Stimulated activated CD4-positive, alpha-beta T cell treated with anti-CD3 and anti-CD28 coated beads, Interleukin-12 subunit alpha, Interleukin-12 subunit beta, amount 100 ng/mL, for 4 hours (primary cell): ENCODE measurements at places on chromosomes 5 and 9.

DNA sequence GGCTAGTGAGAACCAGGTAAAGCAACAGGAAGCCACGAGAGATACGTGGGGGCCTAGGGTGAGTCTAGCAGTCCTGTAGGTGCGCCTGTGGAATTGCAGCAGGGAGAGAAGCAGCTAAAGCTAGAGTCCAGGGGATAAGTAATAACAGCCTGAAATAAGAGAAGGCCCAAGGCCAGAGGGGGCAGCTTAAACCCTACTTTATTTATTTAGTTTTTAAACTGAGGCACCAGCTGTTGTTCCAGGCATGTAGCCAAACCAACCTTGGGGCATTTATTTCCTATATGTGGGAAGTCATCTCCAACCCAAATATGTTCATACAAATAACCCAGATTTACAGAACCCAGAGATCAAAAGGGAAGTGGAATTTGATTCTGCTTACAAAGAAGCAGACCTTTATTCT lies 93.5 kb downstream of the GLDC start:
- no peak for DNase-seq

- no peak for DNase-seq
These were observed 41.5 kb downstream of the UBE2R2 start for GRCh38 chr9:33858423-33858822.

DNA sequence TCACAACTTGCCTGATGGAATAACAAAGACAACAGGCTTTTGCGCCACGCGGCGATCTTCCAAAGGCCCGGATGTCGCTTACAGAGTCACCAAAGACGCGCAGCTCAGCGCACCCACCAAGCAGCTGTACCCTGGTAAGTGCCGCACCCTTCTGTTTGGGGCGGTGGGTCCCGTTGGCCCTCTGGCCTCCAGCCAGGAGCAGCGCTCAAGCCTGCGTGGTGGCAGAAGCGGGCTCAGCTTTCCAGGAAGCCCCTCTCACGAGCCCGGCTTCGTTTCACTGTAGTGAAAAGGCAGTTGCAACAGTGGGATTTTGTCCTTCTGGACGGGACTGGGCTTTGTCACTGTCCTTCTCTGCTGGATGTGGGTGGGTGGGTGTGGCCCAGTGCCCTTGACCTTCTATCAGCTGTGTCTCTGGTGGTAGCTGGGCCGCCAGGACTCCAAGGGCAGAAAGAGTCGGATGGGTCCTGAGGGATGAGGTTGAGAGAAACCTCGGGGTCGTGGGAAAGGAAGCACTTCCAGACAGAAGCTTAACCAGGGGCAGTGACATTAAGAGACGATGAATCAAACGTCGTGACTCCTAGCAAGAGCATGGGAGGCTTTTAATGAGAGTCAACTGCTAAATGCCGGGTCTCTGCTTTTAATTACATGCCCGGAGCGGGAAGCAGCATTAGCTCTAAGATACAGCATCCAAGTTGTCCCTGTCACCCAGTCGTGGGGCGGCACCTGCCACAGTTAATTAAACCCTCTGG lies 49.5 kb downstream of the COL5A1 start:
- DNase-seq, result no peak

DNA sequence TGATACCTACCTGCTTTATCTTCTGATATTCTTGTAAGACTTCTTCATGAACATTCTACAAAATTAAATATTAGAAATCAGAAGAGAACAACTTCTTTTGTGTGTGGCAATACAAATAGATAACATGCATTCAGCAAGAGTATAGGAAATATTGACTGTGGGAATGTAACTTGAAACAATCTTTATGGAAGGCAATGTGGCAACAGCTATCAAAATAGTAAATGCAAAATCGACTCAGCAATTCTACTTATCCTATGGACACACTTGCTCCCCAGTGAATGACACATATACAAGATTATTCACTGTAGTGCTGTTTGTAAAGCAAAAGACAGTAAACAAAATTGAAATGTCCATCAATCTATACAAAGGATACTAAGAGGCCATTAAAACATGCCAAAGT lies 66.5 kb upstream of the GLRX start:
- no peak for DNase-seq

- peak; percentile 46 for DNase-seq
These were observed at the start of gene CCDC152 for GRCh38 chr5:42756606-42757601. Gene CCDC152 (plus strand): TSS chr5:42756818. CDS start chr5:42759122, 2,304 bp downstream.

DNA sequence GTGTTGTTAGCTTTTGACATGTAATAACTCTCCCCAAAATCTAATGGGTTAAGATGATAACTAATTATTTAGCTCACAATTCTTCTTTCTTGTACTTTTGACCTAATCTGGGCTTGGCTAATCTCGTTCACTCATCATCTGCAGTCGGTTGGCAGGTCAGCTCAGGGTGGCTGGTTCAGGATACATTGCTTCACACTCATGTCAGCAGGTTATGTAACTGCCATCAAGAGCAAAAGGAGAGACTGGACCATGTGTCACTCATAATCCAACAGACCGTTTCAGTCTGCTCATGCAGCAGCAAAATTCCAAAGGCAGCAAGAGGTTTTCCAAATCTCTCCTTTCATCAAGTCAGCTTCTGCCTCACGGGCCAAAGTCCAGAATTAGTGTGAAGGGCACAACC lies 998.4 kb upstream of the CTNND2 start:
- DNase-seq, result no peak

- DNase-seq, result no peak
These were observed 21.2 kb downstream of the DAPK1 start for GRCh38 chr9:87518702-87519335.

DNA sequence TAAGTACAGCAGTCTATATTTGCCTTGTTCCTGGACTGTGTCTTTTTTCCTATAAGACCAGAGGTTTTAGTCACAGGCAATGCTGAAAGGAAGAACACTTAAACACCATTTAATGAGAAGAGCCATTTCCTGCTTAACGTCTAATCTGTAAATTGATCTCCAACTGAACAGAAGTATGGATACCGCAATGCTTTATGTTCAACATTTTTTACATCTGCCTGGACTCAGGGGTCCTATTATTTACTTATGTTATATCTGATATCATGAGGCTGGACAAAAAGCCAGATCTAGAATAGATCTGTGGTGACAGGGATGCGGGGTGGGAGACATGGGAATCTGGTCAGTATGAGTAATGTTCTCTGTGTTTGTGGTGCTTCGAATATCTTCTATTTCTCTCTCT lies 334.6 kb upstream of the MPDZ start:
- DNase-seq, result no peak

DNA sequence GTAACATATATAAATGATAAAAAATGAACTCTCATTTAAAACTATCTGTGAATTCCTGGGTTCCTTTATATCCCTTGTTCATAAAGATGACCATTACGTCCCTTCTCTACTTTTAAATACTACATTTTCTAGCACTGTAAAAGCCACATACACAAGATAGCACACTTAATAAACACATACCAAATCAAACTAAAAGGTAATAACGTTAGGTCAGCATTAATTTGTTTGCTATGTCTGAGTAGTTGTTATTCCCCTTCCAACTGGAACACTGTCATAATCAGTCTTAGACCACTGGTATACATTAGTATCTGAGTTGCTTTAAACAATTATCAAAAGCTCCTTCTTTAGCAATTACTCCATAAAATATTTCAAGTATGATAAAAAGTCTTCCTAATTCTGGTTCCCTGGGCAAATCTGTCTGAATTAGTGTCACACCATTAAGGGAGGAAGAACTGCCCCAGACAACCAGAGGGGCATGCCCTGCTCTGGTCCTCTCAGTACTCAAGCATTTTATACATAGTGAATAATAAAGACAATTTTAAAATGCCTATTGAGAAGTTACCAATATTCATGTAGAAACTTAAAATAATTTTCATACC lies 98.1 kb downstream of the RAPGEF6 start:
- no peak for DNase-seq

DNA sequence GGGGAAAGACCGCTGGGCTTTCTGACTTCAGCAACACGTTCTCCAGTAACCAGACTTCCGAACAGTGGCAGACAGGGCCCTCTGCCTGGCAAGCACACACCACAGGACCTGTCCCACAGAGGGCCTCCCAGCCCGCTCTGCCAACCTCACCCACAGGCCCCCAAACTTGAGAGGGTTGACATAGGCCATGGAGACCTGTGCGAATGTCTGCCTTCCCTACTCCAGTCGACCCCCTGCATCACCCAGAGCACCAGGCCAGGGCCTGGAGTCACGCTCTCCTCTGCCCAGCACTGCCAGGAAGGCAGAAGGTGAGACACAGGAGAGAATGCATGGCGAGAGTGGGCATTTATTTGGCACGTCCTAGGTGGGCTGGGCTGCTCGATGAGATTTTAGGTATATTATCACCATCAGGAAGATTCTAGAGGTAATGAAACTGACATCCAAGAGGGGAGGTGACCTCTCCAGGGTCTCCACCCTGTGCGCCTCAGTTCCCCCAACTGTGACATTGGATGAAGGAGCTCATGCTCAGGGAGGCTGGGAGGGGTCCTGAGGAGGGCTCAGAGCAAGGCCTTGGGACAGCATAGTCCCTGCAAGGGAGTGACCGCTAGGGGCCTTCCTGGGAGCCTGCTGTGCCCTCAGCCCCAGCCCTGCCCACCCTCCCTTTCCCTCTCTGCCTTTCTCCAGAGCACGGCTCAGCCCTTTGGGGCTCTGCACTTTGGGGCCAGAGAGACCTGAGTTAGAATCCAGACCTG lies 54.9 kb downstream of the DUSP1 start:
- no peak for DNase-seq

DNA sequence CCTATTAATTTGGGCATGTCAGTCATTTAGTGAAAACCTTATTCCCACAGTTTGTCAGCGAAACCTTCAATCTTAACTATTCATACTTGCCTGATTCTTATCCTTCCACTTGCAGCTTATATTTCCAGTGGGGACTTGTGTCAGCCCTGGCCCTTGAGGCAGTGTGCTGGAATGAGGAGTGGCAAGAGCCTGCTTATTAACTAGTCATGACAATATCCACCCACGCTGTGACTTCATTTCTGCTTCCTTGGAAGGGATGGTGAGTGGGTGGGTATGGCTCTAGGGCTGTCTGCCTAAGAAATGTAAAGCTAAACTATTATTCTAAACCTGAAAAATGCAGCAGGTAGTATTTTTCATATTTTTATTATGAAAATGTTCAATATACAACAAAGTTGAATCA lies 34.0 kb upstream of the LURAP1L start:
- DNase-seq, result no peak

DNA sequence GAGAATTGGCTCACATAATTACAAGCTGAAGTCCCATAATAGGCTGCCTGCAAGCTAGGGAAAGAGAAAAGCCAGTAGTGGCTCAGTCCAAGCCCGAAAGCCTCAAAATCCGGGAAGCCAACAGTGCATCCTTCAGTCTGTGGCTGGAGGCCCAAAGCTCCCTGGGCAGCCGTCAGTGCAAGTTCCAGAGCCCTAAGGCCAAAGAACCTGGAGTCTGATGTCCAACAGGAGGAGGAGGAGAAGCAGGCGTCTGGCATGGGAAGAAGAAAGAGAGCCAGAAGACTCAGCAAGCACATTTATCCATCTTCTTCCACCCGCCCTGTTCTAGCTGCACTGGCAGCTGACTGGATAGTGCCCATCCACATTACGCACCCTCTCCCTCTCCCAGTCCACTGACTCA lies 213.4 kb downstream of the GAS1 start:
- no peak for DNase-seq

- DNase-seq, result no peak
These were observed 8.4 kb upstream of the UBAP1 start for GRCh38 chr9:34170237-34170991.

GRCh38 chr5:73121119-73121463 lies 716 bp downstream of the TMEM171 start:
- DNase-seq, result no peak

DNA sequence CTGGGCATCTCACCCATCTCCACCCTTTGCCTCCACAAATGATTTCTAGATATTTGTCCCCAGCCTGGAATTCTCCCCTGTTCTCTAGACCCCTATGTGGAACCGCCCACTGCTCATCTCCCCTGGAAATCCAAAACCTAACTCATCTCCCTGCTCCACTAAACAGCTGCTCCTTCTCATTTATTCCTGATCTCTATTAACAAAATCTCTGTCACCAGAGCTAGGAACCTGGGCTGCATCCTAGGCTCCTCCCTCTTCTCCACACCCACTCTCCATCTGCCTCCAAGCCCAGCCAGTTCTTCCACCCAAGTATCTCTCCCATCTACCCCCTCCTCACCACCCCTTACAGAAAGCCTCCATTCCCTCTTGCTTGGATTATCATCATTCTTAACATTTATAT lies 24.0 kb upstream of the SYNPO start:
- DNase-seq, result no peak

DNA sequence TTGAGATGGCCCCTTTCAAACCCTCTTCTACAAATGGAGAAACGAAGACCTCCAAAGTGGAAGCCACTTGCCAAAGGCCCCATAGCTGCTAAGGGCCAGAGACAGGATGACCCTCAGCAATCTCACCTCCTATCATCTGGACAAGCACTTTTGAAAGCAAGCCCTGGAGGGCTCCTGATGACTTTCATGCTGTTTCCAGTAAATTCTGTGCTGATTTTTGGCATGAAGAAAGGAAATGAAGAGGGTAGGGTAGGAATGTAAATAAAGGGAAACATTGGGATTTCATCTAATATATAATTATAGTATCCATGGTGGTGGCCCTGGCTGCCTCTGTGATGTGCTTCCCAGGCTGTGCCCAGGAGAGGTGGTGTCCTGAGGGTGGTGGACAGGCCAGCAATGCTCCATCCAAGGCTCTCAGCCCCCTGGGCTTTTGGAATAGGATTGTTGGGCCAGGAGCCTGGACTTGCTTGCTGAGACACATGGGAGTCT lies 208.0 kb upstream of the TRIM32 start:
- DNase-seq, result no peak

GRCh38 chr5:25707093-25707492 lies 1062.3 kb upstream of the CDH10 start:
- DNase-seq, result no peak

DNA sequence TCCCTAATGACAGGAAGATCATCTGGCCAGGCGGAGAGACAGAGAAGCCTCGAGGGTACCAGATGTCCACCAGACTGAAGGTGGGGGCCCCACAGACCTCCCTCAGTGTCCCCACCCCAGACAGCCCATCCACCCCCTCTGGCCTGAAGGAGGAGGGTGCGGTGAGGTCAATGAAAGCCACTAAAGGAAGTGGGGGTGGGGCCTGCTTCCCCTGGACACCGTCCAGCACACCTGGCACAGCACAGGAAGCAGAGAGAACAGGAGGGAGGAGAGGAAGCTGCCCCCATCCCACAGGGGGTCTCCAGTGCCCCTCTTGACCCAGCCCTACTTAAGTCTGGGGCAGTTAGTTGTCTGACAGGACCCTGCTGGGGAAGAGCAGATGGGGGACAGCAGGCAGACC lies 11.2 kb downstream of the LRRC26 start:
- DNase-seq, result no peak

- no peak for DNase-seq
These were observed 25.2 kb downstream of the EMB start for GRCh38 chr5:50415912-50416311.
